Glutamatergic neuron (in vitro differentiated cells): ENCODE measurements at places on chromosomes 3 and 15. TPM values are rescaled to one million over a fixed set of nuclear protein-coding genes. Genes with fewer than 3 reads are reported as not detected.
A peak's percentile ranks its signal among the peaks of the same experiment; 100 is the strongest.

DNA sequence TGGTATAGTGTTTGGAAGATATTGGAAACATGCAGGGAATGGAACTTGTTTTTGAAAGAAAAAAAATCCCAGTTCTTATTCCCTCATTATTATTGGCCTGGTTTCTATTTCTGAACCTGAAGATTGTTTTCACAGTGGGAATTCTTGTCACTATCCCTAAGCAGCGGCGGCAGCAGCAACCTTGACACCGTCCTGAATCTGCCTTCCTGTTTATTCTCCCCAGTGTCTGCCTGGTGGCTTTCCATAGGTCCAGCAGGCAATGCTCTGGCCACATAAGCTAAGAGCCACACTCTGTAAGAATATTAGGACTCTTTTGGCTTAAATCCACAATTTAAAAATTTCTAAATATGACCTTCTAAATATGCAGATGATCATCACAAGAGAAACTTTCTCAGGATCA is 178.0 kb downstream of the PLCL2 start:
- DNase-seq = no peak

DNA sequence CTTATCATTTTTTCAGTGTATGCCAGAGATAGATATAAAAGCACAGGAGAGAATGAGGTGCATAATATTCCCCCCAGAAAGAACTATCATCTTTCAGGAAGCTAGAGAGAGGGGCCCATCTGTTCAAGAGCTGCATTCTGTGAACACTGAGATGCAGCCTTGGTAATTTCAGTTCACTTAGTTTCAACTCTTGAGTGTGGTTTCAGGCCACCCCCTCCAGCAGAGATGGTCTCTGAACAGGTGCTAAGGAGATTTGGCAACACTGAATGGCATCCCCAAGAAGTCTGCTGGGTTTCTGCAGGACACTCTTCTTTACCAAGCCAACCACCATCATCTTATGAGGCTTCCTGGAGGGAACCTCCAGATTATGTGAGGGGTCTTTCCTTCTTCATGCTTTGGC is 30.4 kb upstream of the LIMD1 start:
- DNase-seq = no peak

GRCh38 chr3:45978006-45978761 is 17.4 kb downstream of the FYCO1 start:
- DNase-seq = no peak

- DNase-seq = no peak
Observed at GRCh38 chr3:67000009-67000408, 1.9 kb downstream of the KBTBD8 start.

- DNase-seq = peak; percentile 53
Observed at GRCh38 chr3:128278761-128279600, 125.7 kb downstream of the EEFSEC start.

The CLEC3B gene
- total RNA-seq = not detected

The PGBD4 gene
- total RNA-seq = 1.7 TPM
